Activated T-cell treated with anti-CD3 and anti-CD28 coated beads, Interleukin-2, amount 50 U/mL, for 72 hours (primary cell): ENCODE measurements at places on chromosomes 1 and 21.

GRCh38 chr1:91752324-91752723, 133.6 kb downstream of the TGFBR3 start:
- DNase-seq: peak; percentile 40

DNA sequence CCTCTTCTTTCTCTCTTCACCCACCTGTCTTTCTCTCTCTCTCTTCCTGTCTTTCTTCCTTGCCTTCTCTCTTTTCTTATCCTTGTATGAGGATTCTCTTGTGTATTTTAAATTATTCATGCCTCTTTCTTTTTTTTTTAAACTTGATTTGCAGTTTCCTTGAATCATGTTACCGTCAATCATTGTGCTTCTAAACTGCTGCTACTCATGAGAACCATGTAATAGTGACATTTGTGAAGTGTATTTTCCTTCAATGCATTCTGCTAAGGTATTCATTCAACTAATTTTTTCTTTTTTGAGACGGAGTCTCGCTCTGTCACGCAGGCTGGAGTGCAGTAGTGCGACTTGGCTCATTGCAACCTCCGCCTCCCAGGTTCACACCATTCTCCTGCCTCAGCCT, 539.1 kb upstream of the BRINP3 start:
- DNase-seq: no peak

DNA sequence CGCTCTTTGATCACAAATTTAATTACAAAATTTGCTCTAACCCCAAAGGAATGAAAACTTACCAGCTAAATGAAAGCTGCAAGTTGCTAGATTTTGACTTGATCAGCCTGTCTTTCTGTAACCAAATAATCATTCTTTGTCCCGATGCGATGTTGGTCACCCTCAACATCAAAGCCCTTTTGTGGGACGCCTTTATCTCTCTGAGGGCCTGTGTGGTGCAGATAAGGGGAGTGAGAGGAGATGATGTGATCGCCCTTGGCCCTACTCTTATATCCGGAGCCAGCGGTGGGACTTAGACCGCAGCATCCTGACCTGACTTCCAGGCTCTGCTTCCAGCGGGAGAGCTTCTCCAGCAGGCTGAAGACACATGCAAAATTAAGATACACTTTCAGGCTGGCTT, 19.3 kb upstream of the UMODL1 start:
- no peak for DNase-seq

DNA sequence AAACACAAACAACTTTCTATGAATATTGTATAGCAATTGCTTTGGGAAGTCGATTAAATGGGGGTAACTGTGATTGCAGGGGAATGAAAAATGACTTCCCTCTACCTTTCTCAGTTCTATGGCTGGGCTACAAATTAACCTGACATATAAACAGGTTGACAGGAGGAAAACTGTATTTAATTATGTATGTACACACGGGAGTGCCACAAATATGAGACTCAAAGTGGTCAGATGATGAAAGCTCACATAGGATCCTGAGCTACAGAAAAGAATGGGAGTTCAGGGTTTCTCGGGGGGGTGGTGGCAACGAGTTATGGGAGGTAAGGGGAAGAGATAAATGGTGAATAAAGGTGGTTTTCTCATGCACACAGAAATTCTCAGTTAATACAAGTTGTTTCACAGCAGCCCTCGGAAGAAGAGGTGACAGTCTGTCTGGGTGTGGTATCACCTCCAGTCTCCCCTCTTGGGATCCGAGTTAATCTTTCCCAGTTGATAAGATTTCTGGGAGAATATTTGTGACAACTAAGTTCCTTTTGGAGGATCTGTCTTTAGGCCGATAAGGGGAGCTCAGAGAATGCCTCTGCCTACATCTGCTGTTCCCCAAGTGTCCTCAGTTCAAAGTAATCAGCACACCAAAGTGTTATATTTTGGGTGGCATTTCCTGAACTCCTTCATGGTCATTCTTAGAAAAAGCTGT, 26.3 kb downstream of the GADD45A start:
- DNase-seq: no peak

GRCh38 chr1:9200441-9200840, 34.1 kb upstream of the H6PD start:
- no peak for DNase-seq

- DNase-seq: no peak
Observed at GRCh38 chr21:44483288-44484237, 28.3 kb downstream of the LRRC3 start.

DNA sequence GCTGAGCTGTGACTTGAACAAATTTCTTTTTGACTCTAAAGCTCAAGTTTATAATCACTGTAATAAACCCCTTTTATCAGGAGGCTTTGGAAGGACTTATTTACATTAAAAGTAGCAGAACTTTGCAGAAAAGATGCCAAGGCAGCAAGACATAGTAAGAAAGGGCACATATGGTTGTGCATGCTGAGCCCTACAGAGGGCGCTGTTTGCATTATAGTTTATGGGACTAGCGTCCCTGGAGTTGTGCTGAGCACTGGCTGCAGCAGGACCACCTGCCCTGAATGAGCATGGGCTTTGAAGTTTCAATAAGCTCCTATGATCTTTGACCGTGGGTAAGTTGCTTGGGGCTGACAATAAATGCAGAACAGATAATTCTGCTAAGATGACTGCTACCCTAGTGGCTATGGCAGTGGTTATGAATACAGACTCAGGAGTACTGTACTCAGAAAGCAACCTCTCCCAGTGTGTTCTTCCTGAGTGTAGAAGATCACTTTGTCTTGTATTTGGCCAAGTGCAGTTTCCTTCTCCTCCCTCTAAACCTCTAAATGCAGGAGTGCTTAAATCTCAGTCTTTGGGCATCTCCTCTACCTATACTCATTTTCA, 45.4 kb upstream of the USP1 start:
- peak; percentile 30 for DNase-seq

- no peak for DNase-seq
Observed at GRCh38 chr1:116993286-116993685, 8.3 kb upstream of the CD101 start.

GRCh38 chr1:231817801-231818200, 191.2 kb downstream of the DISC1 start:
- DNase-seq: no peak

DNA sequence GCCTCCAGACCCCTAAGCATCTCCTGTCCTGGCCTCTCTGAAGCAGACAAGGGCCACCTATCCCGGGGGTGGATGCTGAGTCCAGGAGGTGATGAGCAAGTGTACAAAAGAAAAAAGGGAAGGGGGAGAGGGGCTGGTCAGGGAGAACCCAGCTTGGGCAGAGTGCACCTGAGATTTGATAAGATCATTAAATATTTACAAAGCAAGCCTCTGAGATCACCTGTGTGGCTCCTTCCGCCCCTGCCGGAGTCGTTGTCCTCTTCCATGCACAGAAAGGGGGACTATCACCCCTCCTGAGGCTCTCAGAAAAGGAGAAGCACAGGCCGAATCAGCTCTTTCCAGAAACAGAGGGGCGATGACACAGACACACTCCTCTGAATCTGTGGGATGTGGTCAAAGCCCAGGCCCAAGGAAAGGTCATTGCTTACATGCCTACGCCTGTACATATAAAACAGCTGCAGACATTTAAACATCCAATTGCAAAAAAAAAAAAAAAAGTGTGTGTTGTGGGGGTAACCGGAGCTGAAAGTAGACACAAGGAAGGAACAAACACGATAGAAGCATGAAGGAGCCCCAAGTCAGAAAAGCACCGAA, 30.9 kb downstream of the PRSS38 start:
- DNase-seq: no peak

- no peak for DNase-seq
Observed at GRCh38 chr1:228194436-228194835, 13.4 kb upstream of the OBSCN start.

DNA sequence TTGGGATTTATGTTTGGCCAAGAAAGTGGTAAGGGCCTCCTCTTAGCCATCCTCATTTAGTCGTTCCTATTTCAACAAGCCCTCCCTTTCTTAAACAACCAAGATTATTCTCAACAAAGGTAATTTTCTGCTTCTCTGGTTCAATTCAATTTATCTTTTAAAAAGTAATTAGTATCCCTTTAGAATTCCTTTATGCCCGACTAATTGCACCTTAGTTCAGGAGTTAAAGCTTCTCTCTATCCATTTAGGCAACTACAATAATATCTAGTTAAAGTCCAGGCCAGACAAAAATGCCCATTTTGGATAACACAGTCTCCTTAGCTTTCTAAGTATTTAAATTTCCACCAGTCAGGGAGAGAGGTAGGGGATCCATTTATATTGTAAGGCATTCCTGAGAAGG, 136.7 kb upstream of the MAGI3 start:
- DNase-seq: no peak

DNA sequence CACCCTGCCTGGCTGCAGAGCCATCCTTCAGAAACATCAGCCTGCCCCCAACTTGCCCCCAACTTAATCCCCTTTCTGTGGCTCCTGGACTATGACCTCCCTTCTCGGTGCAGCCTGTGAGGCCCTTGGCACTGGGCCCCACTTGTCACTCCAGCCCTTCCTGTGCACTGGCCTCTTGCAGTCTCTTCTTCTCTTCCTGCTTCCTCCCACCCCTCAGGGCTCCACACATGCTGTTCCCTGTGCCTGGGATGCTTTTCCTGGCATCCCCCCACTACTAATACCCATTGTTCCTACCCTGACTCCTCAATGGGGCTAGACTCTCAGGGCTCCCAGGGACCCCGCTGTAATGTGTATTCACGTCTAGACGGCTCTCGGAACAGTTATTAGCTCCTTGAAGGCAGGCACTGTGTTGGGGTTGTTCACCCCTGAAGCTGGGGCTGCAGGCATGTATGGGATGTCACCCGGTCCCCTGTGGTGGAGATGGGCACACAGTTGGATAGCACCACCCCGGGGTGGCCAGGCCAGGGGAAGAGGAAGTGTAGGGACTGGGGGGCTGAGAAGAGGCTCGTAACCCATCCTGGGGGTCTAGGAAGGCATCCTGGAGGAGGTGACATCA, 4.5 kb downstream of the LDLRAD1 start:
- no peak for DNase-seq
